Activated gamma-delta T cell treated with anti-CD3 and anti-CD28 coated beads, Interleukin-2, amount 50 U/mL, for 16 hours (primary cell): ENCODE measurements at places on chromosomes 11 and 22.

- no peak for DNase-seq
These were observed 71.6 kb upstream of the AKIP1 start for GRCh38 chr11:8839306-8839956.

DNA sequence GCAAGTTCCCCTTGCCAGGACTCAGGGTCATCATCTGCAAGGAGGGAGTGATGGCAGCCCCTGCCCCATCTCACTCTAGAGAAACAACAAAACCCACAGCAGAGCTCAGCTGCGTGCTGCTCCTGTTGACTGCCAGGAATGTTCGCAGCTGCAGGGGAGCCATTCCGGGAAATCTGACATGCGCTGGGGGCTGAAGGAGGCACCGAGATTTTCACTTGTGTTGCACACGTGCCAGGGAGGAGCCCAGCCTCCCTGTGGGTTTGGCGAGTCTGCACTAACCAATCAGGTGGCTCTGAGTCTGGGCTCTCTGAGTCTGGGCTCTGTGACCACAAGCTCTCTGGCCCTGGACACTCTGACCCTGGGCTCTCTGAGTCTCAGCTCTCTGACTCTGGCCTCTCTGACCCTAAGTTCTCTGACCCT lies 10.5 kb downstream of the FGF3 start:
- DNase-seq = no peak

DNA sequence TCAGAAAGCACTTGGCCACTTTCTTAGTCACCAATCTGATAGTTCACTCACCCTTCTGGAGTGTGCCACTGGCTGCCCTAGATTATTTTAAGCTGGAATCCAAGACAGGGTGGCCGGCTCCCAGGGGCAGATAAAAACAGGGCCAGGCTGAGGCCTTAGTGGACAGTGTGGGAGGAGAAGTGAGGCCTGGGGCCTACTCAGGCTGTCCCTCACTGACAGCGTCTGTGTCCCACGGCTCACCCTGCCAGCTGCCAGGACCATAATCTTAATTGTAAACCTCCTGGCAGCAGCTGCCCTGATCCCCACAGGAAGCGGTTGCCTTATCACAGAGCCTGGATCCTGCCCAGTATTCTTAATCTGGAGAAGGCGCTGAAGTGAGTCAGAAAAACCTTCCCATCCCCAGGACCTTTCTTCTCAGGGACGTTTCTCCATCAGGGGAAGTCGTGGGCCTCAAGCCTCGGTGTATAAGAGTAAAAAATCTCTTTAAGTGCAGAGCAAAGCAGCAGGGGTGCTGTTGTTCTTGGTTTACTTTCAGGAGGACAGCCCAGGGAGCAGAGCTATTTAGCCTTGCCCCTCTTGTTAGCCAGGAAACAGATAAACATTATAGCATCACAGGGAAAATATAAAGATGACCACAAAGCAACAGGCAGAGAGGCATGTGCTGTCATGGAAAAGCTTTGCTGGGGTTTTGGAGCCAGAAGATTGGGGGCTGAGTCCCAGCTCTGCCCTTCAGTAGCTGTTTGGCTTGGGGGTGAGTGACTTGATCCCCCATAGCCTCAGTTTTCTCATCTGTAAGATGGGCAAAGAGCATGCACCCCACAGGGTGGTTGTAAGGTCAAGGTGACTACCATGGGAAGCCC lies 39.6 kb downstream of the TSPAN18 start:
- DNase-seq = no peak

- DNase-seq = no peak
These were observed 2.8 kb downstream of the PDE2A start for GRCh38 chr11:72671152-72672099.

GRCh38 chr22:27299181-27300085 lies 502.1 kb downstream of the MN1 start:
- no peak for DNase-seq

- DNase-seq = no peak
These were observed 61.6 kb downstream of the LRP5 start for GRCh38 chr11:68373815-68374501.

DNA sequence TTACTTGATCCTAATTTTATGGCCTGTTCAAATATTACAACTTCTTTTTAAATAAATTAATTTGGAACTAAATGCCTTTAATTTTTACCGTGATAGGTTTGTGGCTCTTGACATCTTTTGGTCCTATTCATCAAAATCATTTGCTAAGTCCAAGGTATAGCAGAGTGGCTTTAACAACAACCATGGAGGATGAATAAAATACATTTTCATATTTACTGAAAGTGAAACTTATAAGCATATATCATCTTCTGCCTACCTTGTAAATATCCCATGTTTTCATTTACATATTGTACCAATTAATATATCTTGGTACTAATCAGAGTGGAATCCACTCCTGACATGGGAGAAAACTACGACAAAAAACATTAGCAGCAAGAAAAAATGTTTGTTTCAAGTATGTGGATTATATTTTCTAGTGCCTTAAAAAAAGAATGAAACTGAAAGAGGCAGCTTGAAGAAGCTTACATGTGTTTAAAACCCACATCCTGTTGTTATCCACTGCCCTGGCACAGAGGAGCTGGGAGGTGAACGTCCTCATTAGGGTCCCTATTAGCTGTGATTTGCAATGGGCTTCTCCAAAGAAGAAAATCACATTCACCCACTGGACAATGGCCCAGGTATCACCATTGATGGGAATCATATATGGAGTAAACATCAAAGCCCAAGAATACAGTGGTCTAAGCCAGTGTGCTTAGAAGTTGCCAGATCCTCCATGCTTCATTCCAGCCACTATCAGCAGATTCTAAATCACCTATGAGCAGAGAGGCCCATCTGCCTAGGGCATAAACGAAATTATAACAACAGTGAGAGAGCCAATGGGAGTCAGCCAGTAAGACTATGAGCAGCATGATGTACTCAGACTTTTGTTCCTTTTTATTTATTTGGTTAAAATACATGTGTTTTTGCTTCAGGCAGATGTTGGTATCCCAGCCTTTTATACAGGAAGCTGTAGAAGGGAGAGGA lies 84.7 kb downstream of the MAML2 start:
- DNase-seq = no peak

DNA sequence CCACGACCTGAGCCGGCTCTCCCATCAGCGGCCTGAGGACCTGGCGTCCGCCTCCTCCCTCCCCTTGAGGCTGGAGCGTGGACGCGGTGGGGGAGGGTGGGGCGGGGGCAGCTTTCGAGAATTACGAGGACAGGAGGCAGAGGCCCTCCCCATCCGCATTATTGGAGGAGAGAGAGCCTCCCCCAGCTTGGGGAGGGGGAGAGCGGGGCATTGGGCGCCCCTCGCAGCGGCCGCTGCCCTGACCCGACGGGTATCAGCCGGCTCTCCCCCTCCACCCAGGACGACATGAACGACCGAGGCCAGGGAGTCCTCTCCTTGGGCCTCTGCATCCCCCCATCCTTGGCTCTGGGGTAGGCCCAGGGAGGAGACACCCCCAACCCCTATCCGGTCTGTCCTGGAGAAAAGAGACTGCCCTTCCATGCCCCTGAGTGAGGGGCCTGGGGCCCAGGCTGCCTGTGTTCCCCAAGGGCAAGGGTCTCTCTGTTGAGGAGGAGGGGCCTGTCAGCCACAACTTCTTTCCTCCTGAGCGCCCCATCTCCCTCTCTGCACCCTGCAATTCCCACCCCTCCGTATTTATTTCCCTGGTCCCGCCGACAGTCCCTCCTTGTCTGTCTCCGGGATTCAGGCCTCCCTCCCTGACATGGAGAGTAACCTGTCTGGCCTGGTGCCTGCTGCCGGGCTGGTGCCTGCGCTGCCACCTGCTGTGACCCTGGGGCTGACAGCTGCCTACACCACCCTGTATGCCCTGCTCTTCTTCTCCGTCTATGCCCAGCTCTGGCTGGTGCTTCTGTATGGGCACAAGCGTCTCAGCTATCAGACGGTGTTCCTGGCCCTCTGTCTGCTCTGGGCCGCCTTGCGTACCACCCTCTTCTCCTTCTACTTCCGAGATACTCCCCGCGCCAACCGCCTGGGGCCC lies 495 bp downstream of the GPR137 start:
- DNase-seq = no peak

- DNase-seq = no peak
These were observed 3.0 kb downstream of the INPPL1 start for GRCh38 chr11:72227316-72228228.
